Muscle of arm (tissue), 14 donors: ENCODE measurements at places on chromosomes 4 and X. TPM values are rescaled to one million over a fixed set of nuclear protein-coding genes. Genes with fewer than 3 reads are reported as not detected.

- DNase-seq = peak; percentile 53
These were observed at the start of gene CCDC149 for GRCh38 chr4:24912252-24913118. CCDC149 (minus strand) TSS chr4:24913042; CDS start chr4:24912864, 178 bp downstream.

GRCh38 chr4:123522081-123522480 lies 125.5 kb downstream of the SPRY1 start:
- DNase-seq = no peak

GRCh38 chr4:155722816-155723499 lies 35.9 kb upstream of the GUCY1B1 start:
- no peak for DNase-seq

GRCh38 chr4:159358226-159358625 lies 255.3 kb downstream of the RAPGEF2 start:
- DNase-seq = peak; percentile 36

DNA sequence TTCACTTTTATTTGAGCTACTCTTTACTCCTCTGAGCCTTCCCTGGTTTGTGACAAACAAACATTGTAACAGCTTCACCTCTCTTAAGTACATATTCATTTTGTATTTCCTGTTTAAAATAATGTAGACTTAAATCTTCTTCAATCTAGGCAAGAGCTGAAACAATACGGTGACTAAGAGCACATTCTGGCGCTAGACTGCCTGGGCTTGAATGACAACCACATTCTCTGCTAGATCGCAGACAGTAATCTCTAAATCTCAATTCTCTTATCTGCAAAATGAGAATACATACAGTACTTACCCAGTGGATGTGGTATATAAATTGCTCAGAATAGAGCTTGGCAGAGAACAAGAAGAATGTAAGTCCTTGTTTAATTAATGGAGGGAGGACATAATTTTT lies 144.8 kb downstream of the ARAP2 start:
- no peak for DNase-seq

The BEND4 gene
- 0.05 TPM for polyA plus RNA-seq

- no peak for DNase-seq
These were observed 1137.5 kb upstream of the INTU start for GRCh38 chr4:126495163-126495752.

GRCh38 chrX:41705680-41706374 lies 17.1 kb downstream of the GPR34 start:
- DNase-seq = no peak

- no peak for DNase-seq
These were observed 21.3 kb downstream of the ZNF330 start for GRCh38 chr4:141241986-141242385.

DNA sequence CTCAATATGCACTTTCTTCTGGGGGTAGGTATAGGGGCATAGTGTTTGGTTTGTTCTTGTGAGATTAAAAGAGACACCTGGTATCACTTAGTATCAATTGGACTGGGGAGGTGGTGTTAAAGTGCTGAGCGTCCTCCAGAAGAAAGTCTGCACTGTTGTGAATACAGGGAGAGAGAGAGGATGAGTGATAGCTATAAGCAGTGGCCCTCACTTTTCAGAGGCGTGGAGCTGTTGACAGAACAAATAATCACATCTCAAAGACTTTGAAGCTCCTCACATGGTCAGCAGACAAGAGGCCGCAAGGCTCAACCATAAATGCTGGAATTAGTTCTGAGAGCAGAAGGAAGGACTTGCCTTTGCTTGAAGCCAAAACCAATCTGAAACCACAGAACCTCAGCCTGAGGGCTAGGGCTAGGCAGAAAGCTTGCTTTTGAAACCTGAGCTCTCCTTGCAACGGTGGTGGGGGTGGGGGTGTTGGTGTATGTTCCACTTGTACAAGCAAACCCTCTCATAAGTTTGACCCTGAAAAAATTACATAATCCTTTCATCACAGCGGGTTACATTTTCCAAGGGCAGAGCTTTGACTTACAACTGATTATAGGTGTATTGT lies 123.2 kb upstream of the SCML1 start:
- no peak for DNase-seq
